NCI-H187 (cell line): ENCODE measurements at places on chromosomes 6 and 20.

DNA sequence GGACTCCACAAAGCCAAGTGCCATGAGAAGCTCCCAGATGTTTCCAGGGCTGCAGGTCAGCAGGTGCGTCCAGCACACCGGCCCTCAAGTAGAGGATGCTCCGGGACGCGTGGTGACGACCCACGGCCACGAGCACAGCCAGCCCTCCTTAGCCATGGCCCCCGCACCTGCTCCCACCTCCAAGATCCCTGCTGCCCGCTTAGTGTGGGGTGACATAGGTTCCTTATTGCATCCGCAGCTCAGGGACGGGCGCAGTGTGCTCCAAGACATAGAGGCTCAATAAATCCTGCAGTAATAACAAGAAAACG, 138.1 kb upstream of the RPS6KA2 start:
- no peak for DNase-seq

- no peak for DNase-seq
Measured at GRCh38 chr6:49205526-49205925, 257.5 kb downstream of the MMUT start.

DNA sequence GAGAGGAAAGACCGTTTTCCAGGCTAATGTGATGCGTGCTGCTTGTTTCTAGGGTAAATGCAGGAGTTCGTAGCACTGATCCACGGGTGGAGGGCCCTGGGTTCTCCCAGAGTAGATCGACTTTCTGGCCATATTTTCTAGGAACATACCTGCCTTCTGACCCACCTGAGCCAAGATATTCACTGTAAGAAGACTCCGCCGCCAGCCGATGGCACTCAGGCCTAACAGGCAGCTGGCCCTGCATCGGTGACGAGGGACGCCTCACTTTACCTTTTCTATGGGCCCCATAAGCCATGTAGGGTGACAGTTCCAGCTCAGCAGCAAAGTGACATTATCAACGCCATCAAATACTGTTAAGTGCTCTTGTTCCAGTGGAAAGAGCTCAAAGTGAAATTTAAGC, 30.2 kb upstream of the FRMD1 start:
- peak; percentile 38 for DNase-seq

- DNase-seq: no peak
Measured at GRCh38 chr20:46144432-46145025, 26.4 kb downstream of the CD40 start.

GRCh38 chr6:80522576-80522975, 416.1 kb downstream of the BCKDHB start:
- DNase-seq: no peak

DNA sequence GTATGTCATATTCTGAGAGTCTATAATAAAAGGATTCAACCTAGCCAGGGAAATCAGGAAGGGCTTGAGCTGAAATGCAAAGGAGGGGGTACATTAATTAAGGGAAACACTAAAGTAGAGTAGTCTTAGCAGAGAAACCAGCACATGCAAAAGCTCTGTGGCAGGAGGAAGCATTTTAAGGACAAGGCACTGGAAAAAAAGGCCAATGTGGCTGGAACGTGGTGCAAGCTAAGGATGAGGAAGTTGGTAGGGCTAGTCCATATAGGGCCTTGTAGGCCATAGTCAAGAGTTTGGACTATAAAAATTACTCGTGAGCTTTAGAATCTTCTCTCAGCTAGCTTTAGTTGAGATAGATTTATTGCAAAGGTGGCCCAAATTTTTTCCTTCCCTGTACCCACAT, 75.2 kb upstream of the TOP1 start:
- no peak for DNase-seq

GRCh38 chr6:78908621-78909020, 41.3 kb downstream of the IRAK1BP1 start:
- DNase-seq: no peak
